Progenitor cell of endocrine pancreas (in vitro differentiated cells): ENCODE measurements at places on chromosomes 1 and 21. TPM values are rescaled to one million over a fixed set of nuclear protein-coding genes. Genes with fewer than 3 reads are reported as not detected.

DNA sequence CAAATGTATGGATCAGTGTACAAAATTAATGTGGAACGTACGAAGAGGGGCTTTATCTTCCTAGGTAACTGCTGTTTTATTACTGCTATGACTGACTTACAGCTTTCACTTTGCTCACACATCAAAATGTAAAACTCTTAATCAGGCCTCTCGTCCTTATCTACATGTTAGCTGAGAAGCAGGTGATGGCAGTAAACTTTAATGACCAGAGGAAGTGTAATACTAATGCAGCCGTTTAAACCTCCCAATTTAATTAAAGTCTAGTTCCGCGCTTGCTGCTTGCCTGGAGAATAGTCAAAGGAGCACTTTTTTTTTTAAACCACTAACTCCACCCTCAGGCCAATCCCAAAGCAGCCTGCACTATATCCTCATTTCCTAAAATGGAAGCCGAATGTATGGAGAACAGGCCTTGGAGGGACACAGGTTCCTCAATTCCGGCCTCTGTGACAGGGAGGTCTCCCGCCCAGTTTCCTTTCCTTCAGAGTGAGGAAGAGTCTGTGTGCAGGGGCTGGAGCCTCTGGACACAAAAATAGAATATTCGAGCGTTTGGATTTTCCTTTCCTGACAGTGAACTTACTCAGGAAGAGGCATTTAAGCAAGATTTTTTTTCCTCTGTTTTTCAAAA lies 36.7 kb upstream of the RASAL2 start:
- no peak for DNase-seq

The CHAF1B gene
- total RNA-seq, result 9.1 and 11.7 TPM in 2 replicates

GRCh38 chr1:197252973-197253372 lies 15.1 kb upstream of the CRB1 start:
- no peak for DNase-seq

The TOR1AIP2 gene
- total RNA-seq, result 78.4 and 83.2 TPM in 2 replicates

- no peak for DNase-seq
Observed at GRCh38 chr21:36917471-36918158, 48.9 kb downstream of the HLCS start.

- DNase-seq, result no peak
Observed at GRCh38 chr1:234532503-234532922, 53.5 kb upstream of the TARBP1 start.

GRCh38 chr1:150708595-150708994 lies 11.6 kb upstream of the GOLPH3L start:
- DNase-seq, result no peak

GRCh38 chr1:109391157-109391556 lies 6.6 kb downstream of the SORT1 start:
- no peak for DNase-seq

- DNase-seq, result no peak
Observed at GRCh38 chr1:11875094-11875493, 16.3 kb upstream of the NPPB start.

- no peak for DNase-seq
Observed at GRCh38 chr1:35590476-35591040, 17.4 kb downstream of the TFAP2E start.

The LAD1 gene
- total RNA-seq, result 35.3 and 38.0 TPM in 2 replicates

The LRRC39 gene
- 1.1 and 1.8 TPM in 2 replicates for total RNA-seq

DNA sequence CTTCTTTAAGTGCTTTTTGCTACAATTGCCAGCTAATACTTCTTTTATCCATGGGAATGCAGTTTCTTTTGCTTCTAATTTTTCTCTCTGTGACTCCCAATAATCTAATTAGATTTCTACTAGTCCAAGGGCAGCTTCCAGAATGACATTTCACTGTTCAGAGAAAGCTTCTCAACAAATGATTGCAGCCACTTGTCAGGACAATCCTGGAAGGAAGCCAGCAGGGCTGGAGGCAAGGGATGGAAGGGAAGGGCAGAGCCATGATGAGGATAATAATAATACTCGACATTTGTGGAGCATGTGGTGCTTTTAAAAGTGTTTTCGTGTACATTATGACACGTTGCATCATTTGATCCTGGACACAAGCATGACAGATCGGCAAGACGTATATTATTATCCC lies 19.4 kb downstream of the F11R start:
- no peak for DNase-seq

GRCh38 chr21:18069875-18070274 lies 174.8 kb upstream of the CHODL start:
- no peak for DNase-seq

DNA sequence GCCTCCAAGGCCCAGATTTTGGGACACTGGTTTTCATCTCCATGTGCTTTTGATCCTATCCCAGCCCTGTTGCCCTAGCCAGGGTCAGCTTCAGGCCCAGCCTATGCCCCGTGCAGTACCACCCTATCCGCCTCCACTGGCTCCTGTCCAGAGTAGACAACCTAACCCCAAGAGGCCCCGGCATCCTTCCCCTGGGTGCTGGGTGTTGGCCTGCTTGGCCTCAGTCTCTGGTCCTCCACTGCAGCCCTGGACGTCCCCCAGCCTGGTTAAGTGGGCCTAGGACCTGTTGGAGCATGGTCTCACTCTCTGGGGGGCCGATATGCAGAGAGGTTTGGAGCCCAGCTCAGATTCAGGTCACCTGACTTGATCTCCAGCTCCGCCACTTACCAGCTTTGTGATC lies 1.6 kb downstream of the CSF3R start:
- DNase-seq, result no peak

The SEMA6C gene
- 31.5 and 34.0 TPM in 2 replicates for total RNA-seq

DNA sequence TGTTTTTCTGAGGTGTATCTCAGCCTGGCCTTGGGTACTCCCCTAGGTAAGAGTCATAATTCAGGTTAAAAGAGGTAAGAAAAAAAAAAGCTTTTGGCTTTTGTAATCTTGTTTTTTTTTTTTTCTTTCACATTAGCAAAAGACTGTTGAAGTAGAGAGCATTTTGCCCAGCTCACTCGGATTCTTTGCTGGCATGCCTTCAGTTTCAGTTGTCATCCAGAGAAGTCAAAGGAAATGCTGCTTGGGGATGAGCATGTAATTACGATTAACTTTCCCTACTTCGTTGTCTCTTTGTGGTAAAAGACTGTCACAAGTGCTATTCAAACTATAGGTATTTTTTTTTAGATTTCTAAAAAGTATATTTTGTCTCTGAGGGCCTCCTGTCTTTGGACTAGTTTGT lies 6.3 kb downstream of the BACH1 start:
- no peak for DNase-seq

- DNase-seq, result no peak
Observed at GRCh38 chr1:24315391-24315790, 3.8 kb upstream of the GRHL3 start.

DNA sequence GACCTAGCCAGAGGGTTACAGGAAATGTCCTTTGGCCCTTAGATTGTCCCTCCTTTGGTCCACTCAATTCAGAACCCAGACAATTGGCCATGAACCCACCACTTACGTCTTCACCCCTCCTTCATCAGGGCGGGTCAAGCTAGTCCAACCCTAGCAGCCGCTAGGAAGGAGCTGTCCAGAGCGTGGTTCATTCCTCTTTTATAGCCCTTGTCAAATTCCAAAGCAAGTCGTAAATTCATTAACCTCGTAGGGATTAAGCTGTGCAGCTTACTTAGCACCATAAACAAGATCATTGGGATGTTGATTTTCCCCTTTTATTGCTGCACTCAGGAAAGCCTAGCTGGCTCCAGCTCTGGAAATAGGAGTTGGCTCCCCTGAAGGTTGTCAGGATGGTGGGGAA lies 90.1 kb downstream of the TMEM53 start:
- DNase-seq, result no peak

DNA sequence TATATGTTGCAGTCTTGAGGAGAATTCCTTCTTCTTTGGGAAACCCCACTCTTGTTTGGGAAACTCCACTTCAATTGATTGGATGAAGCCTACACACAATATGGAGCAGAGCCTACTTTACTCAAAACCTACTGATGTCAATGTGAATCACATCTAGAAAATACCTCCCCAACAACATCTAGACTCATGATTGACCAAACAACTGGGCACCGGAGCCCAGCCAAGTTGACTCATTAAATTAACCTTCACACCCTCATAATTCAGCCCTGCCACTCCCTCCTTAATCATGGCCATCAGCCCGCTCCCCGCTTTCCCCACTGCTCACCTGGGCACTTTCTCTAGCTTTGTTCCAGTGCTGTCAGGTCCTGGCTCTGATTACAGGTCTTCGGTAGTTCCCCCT lies 208.1 kb upstream of the MAP1LC3C start:
- DNase-seq, result no peak

DNA sequence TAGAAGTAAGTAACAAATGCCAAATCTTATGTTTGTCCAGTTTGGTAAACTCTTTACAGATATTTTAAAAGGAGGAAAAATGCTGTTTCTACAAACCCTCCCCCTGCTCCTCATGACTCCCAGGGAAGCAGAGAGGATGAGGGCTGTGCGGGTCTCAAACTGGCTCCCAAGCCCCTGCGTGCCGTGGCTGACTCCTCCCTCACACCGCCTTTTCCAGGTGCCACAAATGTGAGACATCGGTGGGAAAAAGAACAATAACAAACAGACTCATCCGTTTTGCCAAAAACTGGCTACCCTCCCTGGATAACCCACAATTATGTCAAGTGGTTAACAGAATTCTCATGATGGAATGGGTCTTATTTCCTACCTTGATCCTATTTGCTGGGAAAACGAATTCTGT lies 594.6 kb downstream of the PTPRU start:
- no peak for DNase-seq

GRCh38 chr1:200890818-200891773 lies 3.6 kb upstream of the INAVA start:
- DNase-seq, result peak; percentile 66

GRCh38 chr21:46557919-46558392 lies 46.9 kb downstream of the S100B start:
- DNase-seq, result no peak

GRCh38 chr1:194233069-194233468 lies 1046.7 kb upstream of the B3GALT2 start:
- DNase-seq, result no peak

DNA sequence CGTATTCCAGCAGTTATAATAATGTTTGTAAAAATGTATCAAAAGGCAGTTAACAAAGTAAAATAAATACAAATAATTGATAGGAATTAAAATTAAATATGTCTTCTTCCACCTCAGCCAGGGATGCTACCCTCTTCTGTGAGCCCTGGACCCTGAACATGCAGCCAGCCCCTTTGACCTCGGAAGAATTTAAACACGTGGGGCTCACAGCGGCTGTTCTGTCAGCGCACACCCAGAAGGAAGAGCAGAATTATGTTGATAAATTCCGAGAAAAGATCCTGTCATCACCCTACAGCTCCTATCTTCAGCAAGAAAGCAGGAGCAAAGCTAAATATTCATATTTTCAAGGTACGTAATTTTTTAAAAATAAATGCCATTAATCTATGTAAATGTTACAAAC lies 26.5 kb downstream of the UTS2 start:
- DNase-seq, result no peak

DNA sequence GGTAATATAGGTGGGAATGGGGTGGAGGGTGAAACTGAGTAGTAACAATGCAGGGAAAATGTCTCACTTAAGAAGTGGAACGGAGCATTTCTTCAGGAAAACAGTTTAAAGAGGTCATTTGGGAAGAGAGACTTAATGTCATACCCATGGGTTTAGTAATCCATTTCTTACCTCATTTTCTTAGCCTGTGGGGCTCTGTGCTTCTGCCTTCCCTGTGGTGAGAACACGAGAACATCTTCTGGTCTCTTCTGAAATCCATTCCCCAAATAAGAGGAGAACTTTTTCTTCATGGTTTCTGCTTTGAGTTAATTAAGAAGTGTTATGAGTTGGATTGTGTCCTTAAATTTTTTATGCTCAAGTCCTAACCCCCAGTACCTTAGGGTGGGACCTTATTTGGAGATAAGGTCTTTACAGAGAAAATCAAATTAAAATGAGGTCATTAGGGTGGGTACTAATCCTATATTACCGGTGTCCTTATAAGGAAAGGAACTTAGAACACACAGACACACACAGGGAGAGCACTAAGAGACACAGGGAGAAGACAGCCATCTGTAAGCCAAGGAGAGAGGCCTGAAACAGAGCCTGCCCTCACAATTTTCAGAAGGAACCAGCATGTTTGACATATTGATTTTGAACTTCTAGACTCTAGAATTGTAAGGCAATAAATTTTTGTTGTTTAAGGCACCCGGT lies 5.4 kb downstream of the CCDC190 start:
- DNase-seq, result no peak

- no peak for DNase-seq
Observed at GRCh38 chr1:29974316-29974724, 738.0 kb downstream of the PTPRU start.

The SEC16B gene
- total RNA-seq, result 0.67 and 1.5 TPM in 2 replicates

The HCN3 gene
- 13.6 and 15.6 TPM in 2 replicates for total RNA-seq

DNA sequence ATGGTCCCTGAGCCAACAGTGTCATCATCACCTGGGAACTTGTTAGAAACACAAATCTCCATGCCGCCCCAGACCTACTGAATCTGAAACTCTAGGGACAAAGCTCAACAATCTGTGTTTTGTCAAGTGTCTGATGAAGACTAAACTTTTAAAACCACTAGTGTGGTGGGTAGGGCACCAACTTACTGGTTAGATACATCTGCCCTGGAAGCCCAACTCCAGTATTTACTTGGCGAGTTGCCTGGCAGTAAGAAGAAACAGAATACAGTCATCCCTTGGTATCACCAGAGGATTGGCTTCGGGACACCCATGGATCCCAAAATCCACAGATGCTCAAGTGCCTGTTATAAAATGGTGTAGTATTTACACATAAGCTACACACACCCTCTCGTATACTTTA lies 367.9 kb upstream of the DUSP10 start:
- DNase-seq, result no peak

The OR2L8 gene
- total RNA-seq, result not detected in 2 replicates

GRCh38 chr21:42550817-42551216 lies 37.2 kb downstream of the SLC37A1 start:
- DNase-seq, result no peak

DNA sequence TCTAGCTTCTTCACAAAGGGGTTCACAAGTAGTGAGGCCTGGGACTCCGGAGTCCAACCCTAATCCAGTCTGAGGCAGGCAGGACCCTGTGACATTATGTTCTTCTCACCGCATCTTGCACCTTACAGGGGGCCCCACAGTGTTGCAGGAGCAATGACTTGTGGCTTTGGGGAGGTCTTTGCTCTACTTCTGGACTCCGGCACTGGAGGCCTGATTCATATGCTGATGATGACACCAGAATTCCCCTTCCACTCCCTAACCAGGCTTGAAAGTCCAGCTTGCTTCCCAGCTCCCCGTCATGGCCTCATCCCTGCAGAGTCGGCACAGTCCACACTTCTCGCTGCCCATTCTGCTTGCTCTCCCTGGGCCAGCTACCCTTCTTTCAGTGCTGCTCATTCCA lies 96.3 kb upstream of the SLC44A3 start:
- no peak for DNase-seq

- no peak for DNase-seq
Observed at GRCh38 chr21:14353726-14354125, 29.2 kb downstream of the HSPA13 start.

GRCh38 chr1:7808253-7808844 lies 24.3 kb downstream of the PER3 start:
- DNase-seq, result no peak

DNA sequence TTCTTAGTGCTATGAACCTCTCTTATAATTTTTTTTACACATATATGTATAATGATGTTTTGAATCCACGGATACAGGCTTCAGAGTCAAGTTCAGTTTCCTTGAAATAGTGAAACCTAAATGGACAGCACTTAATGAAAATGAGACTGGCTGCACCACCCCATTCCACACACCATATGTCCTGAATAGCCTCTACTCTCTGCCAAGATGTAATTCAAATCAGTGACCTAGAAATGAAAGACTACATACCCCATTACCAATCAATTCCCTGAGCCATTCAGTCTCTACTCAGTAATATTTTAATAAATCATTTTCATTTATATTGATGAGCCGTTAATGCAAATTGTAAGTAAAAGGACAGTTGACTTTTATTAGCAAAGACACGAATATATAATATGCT lies 614.9 kb upstream of the TMPRSS15 start:
- no peak for DNase-seq
